ENCODE measurements at places on chromosomes 6 and 20. TPM values are rescaled to one million over a fixed set of nuclear protein-coding genes. Genes with fewer than 3 reads are reported as not detected.

Gene EMILIN3
- not detected for total RNA-seq

GRCh38 chr6:34672657-34673043 lies 23.9 kb downstream of the ILRUN start:
- DNase-seq: no peak

Gene TREM2
- 11.0 TPM for total RNA-seq

Gene PLEKHG1
- total RNA-seq: 71.1 TPM

GRCh38 chr6:52820198-52820597 lies 16.6 kb upstream of the GSTA1 start:
- no peak for DNase-seq

- no peak for DNase-seq
Observed at GRCh38 chr6:87541041-87541440, 48.7 kb downstream of the RARS2 start.

Gene PRIM2
- 8.4 TPM for total RNA-seq

Gene TDRD6
- total RNA-seq: 0.58 TPM

GRCh38 chr20:48725555-48725991 lies 102.2 kb downstream of the PREX1 start:
- no peak for DNase-seq

Gene COX4I2
- 2.3 TPM for total RNA-seq

DNA sequence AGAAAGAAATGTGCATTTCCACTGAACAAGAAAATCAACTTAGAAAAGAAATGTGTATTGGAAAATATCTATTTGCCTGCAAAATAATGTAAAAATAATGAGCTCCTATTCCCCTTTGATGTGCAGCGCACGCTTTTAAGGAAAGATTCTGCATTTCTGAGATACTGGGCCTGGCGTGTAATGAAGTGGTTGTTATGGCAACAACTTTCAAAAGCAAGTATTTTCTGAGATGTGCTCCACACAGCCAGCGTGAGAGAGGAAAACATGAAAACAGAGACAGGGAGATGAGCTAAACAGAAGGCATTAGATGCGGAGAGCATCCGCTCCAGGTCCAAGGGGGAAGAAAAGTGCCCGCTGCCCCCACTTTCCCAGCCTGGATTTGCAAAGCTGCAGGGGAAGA lies 39.1 kb upstream of the GTSF1L start:
- DNase-seq: no peak

Gene DEFB121
- not detected for total RNA-seq

All from mesenteric fat pad (tissue), 1 donor.